ENCODE measurements at places on chromosomes 4 and X.
A peak's percentile ranks its signal among the peaks of the same experiment; 100 is the strongest.

- no peak for DNase-seq
These were observed 21.1 kb upstream of the SMIM10 start for GRCh38 chrX:134969726-134970125.

DNA sequence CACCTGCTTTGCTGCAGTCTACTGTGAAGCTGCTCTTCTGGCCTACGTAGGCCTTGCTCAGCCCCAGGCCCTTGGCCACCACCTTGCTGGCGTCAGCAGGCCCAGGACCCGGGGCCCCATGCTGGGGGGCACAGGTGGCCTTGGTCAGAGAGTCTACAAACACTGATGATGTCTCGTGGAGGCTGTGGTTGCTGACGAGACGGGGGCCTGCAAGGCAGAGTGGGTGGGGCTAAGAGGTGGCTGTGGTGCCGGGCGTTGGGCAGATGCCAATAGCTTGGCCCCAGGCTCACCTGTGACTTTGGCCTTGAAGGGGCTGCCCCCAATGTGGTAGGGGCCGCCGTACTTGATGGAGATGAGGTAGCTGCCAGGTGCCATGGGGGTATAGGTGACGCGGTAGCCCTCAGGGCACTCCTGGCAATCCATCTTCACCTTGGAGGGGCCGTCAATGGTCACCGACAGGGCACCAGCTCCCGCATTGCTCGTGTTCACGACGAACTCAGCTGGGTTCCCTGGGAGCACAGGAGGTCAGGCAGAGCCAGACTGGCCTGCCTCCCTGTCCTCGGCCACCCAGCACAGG lies 25.0 kb downstream of the FLNA start:
- no peak for DNase-seq

DNA sequence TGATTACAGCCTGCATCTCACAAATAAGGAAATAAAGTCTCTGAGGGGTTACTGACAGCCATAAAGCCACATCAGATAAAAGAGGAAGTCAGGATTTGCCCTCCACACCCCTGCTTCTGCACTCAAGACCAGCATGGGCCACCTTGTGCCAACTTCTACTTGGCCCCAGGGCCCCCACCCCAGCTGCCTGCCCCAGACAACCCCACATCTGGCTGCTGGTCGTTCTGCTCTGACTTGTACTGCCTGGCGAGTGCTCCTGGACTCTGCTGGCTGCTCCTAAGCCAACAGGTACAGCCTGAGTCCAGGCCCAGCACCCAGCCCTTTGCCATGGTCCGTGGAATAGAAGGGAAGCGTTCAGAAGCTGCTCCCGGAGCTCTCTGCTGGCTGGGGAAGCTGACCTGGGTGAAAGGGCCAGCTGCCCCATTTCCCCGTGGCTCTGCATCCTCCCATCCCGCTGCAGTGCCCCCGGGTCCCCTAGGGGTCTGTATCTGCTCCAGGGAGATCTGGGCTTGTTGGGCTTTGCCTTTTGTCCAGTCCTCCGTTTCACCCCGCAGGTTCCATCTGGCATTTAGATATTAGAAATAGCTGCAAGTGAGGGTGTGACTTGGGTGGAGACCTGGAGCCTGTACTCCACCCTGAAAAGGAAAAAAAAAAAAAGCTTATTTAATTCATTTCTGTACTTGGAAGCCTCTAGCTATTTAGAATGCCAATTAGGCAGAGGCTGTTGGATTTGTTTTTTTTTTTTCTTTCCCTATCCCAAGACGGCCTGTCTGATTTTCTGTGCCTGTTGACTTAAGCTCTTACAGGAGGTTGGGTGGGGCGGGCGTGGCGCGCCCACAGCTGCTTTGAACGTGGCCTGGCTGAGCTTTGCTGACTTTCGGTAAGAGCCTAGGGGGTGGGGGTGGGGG lies 194.7 kb downstream of the PTTG2 start:
- DNase-seq = peak; percentile 60

- no peak for DNase-seq
These were observed 158.3 kb downstream of the AFAP1 start for GRCh38 chr4:7781366-7781765.

DNA sequence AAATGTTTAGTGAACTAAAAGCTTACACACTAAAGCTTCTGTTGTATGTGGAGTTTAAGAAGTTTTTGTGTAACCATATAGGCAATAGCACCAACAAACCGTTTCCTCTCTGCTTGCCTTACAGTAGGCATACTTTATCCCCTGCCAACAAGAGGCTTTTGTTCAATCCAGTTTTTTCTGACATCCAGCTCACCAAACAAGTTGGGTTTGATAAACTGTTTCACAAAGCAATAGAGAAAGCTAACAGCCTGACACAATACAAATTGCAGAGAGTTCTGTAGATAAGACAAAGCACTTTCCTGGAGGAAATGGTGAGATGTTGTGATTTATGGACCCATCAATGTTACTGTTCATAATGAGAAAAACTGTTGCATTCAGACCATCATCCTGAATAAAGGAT lies 53.8 kb downstream of the PACRGL start:
- DNase-seq = no peak

DNA sequence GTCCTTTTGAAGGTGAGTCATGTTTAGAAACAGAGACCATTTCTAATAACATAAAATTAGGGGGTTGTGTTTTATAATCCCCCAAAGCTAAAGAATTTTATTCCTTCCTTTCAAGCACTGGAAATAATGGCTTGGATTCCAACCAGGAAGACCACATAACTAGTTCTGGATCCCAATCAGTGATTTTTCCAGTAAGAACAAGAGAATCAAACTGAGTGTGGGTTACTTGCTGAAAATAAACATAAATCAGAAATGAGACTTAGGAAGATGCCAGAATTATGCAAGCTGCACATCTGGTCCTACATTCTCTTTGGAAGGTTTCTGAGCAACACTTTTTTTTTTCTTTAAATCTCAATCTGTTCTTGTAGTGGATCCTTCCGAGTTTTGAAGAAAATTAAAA lies 76.3 kb downstream of the SOWAHB start:
- no peak for DNase-seq

- peak; percentile 73 for DNase-seq
These were observed 39.2 kb downstream of the COPS4 start for GRCh38 chr4:83074086-83074704.

GRCh38 chrX:24963823-24964222 lies 51.9 kb downstream of the ARX start:
- peak; percentile 7 for DNase-seq

GRCh38 chr4:13302876-13303275 lies 181.3 kb downstream of the RAB28 start:
- DNase-seq = no peak

- DNase-seq = no peak
These were observed 81.6 kb downstream of the RASL11B start for GRCh38 chr4:52943677-52944076.

- no peak for DNase-seq
These were observed 48.0 kb downstream of the SEPTIN11 start for GRCh38 chr4:76997532-76997931.

DNA sequence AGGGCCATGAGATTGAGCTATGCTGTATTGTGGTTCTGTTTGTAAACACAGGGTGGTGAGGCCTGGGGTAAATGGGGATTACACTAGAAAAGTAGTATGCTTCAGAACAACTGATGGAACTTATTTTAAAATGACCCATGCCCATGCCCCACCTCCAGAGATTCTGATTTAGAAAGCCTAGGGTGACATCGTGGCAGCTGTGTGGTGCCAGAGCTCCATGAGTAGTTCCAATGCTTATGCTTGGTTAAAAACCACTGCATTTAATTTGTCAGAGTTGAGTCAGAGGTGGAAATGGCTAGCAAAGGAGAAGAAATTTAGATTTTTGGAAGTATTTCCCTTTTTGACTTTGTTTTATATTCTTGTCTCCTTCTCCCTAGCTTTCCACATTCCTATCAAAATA lies 63.4 kb upstream of the PDE5A start:
- DNase-seq = no peak

DNA sequence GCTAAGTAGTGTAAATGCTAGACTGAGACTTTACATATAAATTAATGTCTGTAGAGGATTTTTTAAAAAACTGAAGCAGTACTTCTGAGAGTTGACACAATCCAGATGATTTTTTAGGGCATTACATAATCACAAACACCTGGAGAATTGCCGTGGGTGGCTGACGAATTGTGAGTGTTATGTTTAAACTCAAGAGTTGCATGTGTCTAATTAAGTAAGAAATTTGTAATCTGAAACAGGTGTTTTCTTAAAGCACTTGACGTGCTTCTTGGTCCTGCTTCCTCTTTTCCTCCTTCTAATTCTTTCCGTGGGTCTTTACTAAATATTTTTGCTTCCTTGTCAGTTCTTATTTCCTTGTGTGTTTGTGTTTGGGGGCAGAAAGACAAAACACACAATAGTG lies 27.8 kb downstream of the PIR start:
- DNase-seq = no peak

- no peak for DNase-seq
These were observed 27.8 kb downstream of the TCEAL1 start for GRCh38 chrX:103656617-103657016.

All from NCI-H69 (cell line).